ENCODE measurements at places on chromosomes 5 and 9.

- no peak for DNase-seq
Observed at GRCh38 chr5:142143878-142144277, 35.3 kb downstream of the NDFIP1 start.

DNA sequence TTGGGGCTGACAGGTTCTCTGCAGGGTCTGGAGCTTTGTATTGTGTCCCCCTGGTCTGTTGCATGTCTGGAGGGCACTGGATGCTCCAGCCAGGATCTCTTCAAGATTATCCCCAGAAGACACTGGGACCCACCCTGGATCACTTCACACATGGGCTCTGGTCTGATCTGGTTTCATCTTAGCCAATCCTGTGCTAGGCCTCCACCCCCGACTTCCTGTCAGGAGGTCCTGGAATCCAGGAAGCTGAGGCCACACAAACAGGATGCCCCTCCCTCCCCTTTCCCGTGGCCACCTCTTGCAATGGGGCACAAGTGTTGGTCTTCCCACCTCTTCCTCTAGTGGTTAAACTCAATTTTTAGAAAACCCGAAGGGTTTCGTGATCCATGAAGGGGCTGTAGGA lies 242.6 kb upstream of the MVB12B start:
- DNase-seq, result no peak

DNA sequence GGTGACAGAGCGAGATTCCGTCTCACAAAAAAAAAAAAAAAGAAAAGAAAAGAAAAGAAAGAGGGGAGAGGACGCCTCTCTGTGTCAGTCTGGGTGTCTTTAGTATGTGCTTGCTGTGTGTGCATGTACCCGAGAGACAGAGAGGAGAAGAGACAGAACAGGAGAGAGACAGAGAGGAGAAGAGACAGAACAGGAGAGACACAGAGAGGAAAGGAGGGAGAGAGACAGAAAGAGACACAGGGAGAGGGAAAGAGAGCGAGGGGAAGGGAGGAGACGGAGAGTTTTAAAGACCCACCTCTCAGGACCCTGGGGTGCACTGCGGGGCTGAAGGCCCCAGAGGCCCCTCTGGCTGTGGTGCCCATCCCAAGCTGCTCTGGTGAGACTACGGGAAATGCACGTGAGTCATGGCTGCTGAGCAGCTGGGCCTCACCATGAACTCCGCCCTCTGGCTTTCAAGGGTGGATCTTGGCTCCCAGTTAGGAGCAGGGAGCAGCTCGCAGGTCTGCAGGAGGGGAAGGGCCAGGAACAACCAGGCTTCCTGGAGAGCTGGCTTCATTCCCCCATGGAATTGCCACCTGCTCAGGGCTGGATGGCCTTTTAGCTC lies 7.9 kb downstream of the SLC6A3 start:
- DNase-seq, result no peak

DNA sequence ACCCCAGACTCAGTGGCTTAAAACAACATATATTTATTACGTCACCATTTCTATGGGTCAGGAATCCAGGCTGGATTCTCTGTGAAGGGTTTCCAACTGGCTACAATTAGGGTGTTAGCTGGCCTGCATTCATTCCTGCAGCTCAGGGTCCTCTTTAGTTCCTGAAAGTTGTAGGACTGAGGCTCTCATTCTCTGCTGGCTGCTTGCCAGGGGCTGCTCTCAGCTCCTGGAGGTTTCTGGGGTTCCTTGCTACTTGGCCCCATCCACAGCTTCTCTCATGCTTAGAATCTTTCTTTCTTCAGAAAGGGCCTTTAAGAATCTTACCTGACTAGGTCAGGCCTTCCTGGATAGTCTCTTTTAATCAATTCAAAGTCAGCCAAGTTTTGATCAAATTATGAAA lies 424.6 kb downstream of the GADD45G start:
- no peak for DNase-seq

- DNase-seq, result no peak
Observed at GRCh38 chr9:110307191-110307590, 30.5 kb downstream of the TXNDC8 start.

- no peak for DNase-seq
Observed at GRCh38 chr5:165497707-165498106, 1992.3 kb downstream of the MAT2B start.

- no peak for DNase-seq
Observed at GRCh38 chr5:6373081-6373846, 5.1 kb downstream of the MED10 start.

DNA sequence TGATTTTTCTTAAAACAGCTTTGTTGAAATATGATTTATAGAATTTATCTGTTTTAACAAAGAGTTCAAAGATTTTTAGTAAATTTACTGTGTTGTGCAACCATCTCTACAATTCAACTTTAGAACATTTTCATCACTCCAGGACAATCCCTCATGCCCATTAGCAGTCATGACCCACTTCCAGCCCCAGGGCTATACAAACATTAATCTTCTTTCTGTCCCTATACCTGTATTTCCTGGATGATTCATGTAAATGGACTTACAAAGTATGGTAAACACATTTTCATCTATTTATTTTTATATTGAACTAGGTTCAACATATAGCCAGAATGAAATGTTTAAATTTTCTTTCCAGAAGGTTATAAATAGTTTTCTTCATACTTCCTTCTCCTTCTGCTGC lies 127.8 kb upstream of the CCDC180 start:
- DNase-seq, result no peak

DNA sequence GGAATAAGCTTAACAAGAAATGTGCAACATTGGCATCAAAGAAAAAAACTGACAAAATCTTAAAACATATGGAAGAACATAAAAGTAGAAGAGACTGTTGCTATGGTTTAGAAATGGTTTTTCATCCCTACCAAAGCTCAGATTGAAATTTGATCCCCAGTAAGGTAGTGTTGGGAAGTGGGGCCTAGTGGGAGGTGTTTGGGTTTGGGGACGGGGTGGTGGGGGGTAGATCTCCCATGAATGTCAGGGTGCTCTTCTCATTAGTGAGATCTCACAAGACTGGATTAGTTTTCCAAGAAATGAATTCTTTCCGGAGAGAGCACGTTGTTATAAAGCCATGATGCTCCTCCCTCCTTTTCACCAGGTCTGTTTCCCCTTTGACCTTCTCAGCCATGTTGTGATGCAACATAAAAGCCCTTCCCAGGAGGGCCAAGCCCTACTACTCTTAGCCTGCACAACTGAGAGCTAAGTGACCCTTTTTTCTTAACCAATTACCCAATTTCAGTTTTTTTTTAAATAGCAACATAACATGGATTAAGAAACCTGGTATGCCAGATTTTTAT lies 10.6 kb downstream of the TMEM167A start:
- DNase-seq, result no peak

All from T-helper 22 cell (primary cell).